ENCODE measurements at places on chromosomes 2 and 18.

GRCh38 chr2:231370749-231371429 lies 24.6 kb upstream of the B3GNT7 start:
- no peak for DNase-seq

DNA sequence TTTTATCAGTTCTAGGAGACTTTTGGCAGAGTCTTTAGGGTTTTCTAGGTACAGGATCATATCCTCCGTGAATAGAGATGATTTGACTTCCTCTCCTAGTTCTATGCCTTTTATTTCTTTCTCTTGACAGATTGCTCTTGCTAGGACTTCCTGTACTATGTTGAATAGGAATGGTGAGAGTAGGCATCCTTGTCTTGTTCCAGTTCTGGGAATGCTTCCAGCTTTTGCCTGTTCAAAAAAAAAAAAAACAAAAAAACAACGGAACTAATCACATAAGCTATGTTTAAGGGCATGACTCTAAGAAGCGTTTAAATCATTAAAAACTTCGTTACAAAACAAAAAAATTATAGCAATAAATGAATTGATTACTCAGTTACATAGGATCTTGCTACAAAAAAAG lies 145.7 kb downstream of the NUP35 start:
- DNase-seq: no peak

DNA sequence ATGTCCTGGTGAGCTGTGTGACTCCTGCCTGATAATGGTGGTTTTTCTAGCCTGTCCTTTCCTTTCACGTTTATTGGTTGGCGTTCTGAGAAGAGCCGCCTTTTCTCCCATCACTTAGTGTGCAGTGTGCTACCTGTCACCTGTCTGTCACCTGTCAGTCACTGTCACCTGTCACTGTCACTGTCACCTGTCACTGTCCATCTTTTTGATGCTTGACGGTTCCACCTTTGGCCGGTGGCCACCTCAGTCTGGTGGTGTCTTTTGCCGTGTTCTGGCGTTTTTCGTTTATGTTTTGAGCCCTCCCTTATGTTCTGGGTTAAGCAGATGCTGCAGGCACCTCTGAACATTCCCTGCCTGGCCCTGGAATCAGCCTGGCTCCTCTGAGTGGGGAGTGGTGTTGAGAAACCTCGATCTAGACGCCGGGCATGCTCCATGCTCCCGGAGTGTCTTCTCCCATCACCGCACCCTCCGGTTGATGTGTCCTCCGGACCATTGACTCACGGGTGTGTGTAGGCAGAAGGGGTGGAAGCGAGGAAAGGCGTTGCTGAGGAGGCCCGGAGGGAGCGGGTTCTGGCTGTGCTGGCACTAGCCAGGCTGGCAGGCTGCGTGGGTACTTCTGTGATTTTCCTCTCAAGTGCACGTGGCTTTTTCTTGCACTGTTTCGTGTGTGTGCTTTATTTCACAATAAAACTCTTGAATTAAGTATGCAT lies 20.7 kb downstream of the DTYMK start:
- DNase-seq: no peak

GRCh38 chr18:9867071-9867594 lies 18.6 kb upstream of the TXNDC2 start:
- no peak for DNase-seq

DNA sequence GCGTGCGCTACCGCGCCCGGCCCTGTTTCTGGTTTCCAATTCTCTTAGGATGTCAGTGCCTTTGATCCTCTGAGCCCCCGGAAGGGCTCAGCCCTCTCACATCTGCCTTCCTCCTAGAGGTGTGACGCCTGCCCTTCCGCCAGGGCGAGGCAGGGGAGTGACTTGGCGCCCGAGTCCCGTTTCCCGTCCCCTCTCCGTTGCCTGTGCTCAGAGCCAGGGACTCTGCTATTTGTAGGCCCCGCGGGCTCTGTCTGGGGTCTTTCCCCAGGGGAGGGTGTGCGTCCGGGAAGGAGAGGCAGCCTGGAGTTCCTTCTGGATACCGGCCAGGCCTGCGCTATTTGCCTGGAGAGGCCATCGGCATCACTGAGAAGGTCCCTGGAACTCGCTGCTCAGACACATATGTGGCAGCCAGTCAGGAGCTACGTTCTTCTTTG lies 103.7 kb upstream of the TAF1B start:
- DNase-seq: peak; percentile 62

DNA sequence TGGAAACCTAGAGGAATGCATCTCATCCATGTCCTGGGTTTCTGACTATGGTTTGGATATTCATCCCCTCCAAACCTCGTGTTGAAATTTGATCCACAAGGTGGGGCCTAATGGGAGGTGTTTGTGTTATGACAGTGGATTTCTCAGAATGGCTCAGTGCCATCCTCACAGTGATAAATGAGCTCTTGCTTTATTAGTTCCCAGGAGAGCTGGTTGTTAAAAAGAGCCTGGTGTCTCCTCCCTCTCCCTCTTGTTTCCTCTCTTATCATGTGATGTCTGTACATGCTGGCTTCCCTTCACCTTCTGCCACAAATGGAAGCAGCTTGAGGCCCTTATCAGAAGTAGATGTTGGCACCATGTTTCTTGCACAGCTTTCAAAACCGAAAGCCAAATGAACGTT lies 424.3 kb downstream of the DCC start:
- DNase-seq: no peak

GRCh38 chr2:85867556-85868292 lies 21.1 kb downstream of the ST3GAL5 start:
- no peak for DNase-seq

GRCh38 chr18:74876630-74877243 lies 279.1 kb downstream of the ZNF407 start:
- no peak for DNase-seq

- DNase-seq: no peak
These were observed 113.7 kb downstream of the B3GNT2 start for GRCh38 chr2:62309465-62310091.

DNA sequence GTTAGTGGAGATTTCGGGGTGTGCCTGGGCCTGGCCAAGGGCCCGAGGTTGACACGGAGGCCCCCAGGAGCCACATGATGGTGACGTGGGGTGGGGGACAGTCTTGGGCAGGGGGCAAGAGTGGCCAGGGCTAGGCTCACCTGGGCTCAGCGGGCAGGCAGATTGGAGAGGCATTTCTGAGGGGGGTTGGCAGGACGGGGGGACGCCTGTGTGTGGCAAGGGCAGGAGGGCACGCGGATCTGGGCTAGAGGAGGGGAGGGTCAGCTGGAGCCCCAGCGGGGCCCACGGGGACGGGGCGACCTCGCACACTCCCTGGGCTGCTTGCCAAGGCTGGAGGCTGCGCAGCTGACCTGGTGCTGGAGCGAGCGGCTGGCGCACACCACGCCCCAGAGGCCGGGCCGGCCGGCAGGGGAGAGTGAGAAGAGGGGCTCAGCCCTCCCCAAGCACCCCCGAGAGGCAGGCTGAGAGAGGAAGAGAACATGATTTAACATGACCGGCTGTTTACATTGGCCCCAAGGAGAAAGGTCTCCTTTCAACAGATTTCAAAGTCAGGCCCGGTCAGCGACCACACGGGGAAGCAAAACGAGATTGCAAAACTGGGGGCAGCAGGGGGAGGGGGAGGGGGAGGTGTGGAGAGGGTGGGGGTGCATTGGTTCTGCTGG lies 38.0 kb upstream of the SNED1 start:
- no peak for DNase-seq

DNA sequence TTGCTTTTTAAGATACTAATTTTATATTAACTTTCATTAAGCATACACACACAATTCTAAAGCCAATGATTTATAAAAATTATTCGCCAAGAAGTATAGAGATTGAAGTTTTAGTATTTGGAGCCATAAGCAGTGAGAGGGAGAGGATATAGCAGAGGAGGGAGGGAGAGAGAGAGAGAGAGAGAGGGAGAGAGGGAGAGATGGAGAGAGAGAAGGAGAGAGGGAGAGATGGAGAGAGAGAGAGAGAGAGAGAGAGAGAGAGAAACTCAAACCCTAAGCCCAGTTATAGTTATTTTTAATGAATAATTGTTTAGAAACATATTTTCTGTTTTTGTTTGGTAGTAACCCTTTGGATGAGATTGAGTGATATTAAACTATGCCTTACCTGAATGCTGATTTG lies 5.3 kb downstream of the TWIST2 start:
- no peak for DNase-seq

- no peak for DNase-seq
These were observed 73.6 kb downstream of the ARL6IP6 start for GRCh38 chr2:152791979-152792378.

- DNase-seq: no peak
These were observed 139.0 kb downstream of the TRIM43 start for GRCh38 chr2:95730813-95731212.

GRCh38 chr2:98511981-98512380 lies 67.3 kb downstream of the INPP4A start:
- no peak for DNase-seq

- DNase-seq: no peak
These were observed 17.5 kb downstream of the SERTAD2 start for GRCh38 chr2:64635976-64636911.

GRCh38 chr2:136110526-136110925 lies 7.4 kb downstream of the CXCR4 start:
- no peak for DNase-seq

GRCh38 chr2:156867201-156867600 lies 390.3 kb upstream of the GALNT5 start:
- DNase-seq: no peak

DNA sequence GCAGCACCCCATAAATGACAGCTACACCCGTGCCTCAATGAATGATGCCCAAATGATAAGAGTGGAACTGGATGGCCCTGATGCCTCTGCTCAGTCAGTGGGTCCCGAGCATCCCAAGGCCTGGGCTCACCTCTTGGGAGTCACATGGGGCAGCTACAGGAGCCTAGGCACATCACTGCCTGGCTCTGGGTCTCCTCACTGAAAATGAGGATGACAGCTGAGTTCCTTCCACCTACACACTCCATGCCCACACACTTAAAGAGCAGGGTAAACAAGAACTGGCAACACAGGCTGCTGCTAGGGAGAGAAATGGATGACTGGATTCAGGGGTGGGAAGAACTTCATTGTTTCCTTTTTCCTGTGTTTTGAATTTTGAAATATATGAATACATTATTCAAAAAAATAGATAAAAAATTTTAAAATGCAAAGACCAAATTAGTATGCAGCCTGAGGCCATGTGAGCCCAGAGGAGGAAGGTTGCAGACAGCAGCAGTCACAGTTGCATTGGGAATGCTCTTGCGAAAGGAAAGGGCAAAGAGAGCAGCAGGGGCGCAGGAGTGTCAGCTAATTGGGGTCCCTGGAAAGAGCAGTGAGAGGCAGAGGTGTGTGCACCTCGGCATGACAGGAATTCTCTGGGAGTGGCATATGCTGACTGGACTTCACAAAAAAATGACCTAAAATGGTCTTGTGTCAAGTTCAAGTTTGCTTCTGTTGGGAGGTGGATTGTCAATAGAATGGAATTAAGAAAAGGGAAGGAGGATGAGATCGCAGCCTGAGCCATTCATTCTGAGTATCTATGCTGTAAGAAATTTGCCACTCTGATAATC lies 327.1 kb downstream of the CELF4 start:
- DNase-seq: no peak

GRCh38 chr2:45391866-45392265 lies 219.2 kb downstream of the SRBD1 start:
- no peak for DNase-seq

GRCh38 chr2:101302016-101302415 lies 6.5 kb downstream of the RNF149 start:
- no peak for DNase-seq

GRCh38 chr2:237490009-237490711 lies 3.1 kb downstream of the MLPH start:
- no peak for DNase-seq

- no peak for DNase-seq
These were observed 77.2 kb upstream of the NDUFV2 start for GRCh38 chr18:9025091-9025838.

- DNase-seq: no peak
These were observed 71.3 kb upstream of the ZNF532 start for GRCh38 chr18:58793361-58793760.

DNA sequence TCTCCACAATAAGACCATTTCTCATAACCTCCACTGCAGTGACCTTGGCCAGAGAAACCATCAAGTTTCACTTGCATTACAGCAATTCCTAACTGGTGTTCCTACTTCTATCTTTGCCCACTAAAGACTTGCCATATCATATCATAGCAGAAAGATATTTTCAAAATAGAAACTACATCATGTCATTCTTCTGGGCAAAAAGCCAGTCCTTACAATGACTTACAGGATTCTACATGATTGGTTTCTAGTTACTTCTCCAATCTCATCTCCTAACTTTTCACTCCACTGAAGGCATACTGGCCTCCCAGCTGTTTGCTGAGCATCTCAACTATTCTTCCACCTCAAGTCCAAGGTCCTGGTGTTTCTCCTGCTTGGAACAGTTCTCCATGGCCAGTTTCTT lies 151.4 kb downstream of the HNMT start:
- no peak for DNase-seq

- no peak for DNase-seq
These were observed 268.0 kb upstream of the LRATD1 start for GRCh38 chr2:14364471-14364870.

DNA sequence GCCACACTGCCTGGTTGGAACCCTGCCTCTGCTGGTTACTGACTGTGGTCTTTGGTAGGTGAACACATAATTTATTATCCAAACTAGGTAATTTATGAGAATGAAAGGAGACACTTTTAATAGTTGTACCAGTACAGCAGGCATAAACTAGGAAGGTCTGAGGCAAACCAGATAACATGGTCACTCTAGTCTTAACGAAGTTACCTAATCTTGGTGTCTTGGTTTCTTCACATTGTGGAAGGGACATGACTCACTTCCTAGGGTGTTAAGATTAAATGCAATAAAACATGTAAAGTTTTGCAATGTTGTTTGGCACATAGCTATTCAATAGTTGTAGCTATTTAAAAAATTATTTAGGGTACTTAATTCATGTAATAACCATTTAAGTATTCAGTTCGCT lies 23.3 kb downstream of the SPTBN1 start:
- no peak for DNase-seq

DNA sequence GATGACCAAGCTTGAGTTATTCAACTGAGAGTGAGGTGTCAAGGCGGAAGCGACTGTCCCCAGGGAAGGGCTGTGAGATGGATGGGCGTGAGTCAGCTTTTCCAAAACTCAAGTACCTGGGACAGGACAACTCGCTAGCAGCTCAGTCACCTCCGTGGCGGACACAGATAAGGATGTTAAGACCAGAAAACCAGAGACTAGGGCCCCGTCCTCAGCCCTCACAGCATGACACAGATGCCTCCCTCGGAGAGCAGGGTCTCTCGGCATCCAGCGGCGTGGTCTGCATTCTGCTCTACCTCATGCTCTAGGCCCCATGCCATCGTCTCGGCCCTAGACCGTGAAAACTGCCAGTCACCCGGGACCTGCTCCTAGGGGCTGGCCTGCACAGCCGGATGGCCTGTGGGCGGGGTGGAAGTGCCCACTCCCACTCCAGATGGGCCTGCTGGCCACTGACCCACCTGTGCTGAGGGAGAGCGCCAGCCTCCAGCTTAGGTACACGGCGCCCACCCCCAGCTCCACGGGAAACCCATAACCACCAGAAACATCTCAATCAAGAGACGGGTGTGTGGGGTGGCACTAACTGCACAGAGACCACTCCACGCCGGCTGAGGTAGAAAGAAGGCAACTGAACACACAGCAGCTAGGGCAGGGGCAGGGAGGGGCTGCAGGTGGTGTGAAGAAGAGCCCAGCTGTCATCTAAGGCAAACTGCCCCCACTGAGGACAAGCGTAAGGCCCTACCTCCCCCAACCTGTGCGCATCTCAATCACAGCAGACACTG lies 39.8 kb downstream of the ANO7 start:
- DNase-seq: no peak

- no peak for DNase-seq
These were observed 423.6 kb upstream of the POU3F3 start for GRCh38 chr2:104430359-104430740.
